Stimulated activated CD4-positive, alpha-beta T cell treated with anti-CD3 and anti-CD28 coated beads, Interleukin-1b, Interleukin-23, amount 100 ng/mL, for 4 hours (primary cell): ENCODE measurements at places on chromosomes 2 and 18.

GRCh38 chr2:221397187-221397586 is 174.9 kb downstream of the EPHA4 start:
- no peak for DNase-seq

DNA sequence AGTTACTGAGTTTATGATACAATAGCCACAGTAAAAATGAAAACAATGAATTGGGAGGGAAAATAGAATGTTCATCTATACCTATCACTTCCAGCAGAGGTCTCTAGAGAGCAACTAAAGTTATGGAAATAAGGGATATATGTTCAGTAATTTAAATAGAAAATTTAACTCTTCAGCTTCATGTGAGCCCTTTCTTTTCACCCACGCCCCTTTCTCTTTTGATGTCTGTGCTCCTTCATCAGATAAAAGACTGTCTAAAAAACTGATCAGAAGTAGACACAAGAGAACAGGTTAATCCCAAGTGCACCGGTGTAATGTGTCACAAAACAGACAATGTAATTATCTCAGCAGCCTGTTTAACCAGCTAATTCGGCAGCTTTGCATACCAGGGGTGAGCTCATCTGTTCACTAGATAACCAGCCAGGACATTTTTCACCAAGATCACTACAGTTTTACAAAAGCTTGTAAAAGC is 238.5 kb upstream of the ERBB4 start:
- no peak for DNase-seq

GRCh38 chr18:58992301-58993231 is 127.9 kb downstream of the ZNF532 start:
- no peak for DNase-seq

GRCh38 chr18:23519734-23520133 is 16.4 kb downstream of the RMC1 start:
- no peak for DNase-seq

DNA sequence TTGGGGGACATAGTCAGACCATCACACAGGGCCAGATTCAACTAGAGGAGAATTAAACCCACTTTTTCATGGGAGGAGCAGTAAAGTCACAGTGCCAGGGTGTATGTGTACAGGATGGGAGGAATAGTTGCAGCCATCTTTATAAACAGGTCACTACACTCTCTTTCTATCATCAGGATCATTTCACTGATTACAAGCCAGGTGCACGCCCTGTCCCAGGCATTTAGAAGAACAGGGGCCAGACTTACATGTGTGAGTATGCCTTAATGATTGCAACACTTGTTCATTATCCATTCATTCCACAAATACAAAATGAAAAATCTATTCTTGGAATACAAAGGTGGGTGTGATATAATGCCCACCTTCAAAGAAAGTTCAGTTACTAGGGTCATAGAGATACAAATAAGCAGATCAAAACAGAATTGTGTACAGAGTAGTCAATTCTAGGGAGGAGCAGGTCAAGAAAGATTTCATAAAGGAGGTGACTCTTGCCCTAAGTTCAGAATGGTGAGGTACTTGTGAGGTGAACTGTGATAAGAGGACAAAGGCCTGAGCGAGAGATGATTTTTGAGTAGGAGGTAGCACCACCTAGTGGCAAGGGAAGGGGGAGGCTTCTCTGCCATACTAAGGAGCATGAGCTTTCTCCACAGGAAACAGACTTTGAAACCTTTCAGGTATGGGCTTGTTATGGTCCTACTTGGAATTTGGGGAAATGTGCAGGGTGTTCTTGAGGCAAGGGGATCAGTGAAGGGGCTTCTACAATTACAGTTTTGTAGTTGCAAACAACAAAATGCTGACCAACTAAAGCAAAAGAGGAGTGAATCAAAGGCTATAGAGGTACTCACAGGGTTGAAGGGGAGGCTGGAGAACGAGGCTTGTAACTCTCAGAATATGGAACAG is 156.3 kb downstream of the SUCLG1 start:
- peak; percentile 9 for DNase-seq

GRCh38 chr2:28752631-28753376 is 1.2 kb downstream of the PPP1CB start:
- no peak for DNase-seq

DNA sequence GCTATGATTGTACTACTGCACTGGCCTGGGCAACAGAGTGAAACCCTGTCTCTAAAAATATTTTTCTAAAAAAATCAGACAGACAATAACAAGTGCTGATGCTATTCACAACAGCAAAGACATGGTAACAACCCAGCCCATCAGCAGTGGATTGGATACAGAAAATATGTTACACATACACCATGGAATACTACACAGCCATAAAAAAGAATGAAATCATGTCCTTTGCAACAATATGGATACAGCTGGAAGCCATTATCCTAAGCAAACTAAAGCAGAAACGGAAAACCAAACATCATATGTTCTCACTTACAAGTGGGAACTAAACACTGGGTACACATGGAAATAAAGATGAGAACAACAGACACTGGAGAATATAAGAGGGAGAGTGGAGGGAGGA is 19.9 kb downstream of the FAM161A start:
- no peak for DNase-seq

GRCh38 chr2:181892799-181893435 is 1.4 kb downstream of the ITPRID2 start:
- no peak for DNase-seq

DNA sequence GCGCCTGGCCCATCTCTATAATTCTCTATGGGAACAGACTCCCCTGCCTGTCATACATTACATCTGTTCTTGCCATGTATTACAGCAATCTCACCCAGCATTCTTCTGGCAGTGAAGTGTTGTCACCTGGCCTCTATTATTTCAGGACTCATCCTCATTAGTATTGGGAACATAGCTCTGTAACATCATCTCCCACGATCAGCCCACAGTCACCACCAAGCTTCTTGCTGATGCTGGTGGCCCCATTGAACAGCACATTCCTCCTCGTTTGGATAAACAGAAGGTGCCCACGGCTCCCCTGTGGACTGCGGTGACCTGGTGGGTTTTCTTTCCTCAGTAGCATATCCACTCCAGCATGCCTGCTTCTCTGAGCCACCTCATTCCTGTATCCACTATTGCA is 21.5 kb downstream of the CHCHD5 start:
- DNase-seq = no peak

GRCh38 chr2:235204948-235205347 is 253.1 kb downstream of the SH3BP4 start:
- no peak for DNase-seq

DNA sequence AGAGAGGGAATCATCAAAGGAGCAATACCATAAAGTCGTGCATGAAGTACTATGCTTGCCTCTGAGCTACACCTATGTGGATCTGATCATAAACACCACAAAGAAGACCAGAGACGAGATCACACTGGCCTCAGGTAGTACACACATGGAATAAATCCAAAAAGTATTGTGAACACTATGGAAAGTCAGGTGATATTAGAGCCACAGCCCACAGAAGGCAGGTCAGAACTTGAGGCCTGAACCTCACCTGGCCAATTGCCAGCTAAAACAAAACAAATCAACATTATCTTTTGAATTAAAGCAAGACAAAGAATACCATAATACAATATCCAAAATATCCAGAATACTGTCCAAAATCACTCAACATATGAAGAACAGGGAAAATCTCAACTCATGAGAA is 371.1 kb downstream of the NCKAP5 start:
- no peak for DNase-seq

DNA sequence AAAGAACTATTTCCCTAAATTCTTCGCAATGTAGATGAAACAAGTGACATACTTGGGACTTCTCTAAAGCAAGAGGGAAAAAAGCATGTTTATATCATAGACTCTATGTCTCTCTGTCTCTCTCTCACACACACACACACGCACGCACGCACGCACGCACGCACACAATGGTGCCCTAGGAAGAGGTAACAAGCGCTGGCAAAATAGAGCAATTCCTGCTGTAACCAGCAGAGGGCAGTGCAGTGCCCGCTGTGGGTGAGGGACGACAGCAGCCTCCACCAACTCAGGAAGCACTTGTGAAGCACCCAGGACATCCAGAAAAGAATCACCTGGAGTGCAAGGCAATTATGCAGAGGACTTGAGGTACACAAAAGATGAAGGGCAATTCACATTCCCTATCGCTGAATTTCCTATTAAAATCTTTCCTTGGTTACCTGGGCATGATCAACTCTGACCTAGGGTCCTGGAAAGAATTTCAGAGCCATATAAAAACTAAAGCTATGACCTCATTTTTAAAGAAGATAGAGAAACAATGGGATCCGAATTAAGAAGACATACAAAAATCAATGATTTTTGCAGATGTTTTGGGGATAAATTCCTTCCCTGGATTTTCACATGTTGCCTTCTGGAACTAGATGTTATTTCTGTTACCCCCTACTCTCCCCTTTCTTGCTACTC is 166.4 kb downstream of the PDE11A start:
- peak; percentile 29 for DNase-seq

DNA sequence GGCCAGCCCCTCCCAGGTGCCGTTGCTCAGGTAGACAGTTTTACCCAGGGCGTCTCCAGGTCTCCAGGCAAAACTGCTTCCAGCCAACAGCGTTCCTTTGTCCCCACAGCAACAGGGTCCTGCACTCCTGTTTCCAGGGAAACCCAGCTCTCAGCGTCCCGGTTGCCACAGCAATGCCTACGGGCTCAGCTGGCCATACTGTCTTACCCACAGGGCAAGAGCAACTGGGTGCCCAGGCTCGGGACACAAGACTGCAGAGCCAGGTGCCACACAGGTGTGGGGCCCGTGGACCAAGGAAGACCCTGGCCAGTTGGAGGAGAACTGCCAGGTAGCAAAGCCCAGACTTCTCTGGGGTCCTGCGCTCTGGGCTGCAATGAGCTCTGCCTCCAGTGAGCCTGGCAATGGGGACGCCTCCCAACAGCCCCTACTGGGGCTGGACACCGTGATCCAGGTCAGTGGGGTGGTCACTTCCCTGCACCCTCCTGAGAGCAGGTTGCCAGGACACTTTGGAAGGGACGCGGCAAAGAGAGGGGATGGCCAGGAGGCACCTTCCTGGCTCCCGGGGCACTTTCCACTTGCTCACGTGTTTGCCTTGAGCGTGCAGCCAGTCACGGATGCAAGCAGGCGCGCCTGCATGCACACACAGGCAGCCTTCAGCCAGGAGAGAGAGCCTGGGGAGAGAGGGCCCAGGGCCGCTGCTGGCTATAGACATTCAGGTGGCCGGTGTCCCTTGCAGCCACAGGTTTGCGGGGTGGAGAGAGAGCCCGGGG is at the start of gene CROCC2:
Gene CROCC2 (plus strand): TSS at position 196 of the 770 bp plus-strand sequence. CDS start 178 bp downstream, at position 374.
- DNase-seq = no peak

DNA sequence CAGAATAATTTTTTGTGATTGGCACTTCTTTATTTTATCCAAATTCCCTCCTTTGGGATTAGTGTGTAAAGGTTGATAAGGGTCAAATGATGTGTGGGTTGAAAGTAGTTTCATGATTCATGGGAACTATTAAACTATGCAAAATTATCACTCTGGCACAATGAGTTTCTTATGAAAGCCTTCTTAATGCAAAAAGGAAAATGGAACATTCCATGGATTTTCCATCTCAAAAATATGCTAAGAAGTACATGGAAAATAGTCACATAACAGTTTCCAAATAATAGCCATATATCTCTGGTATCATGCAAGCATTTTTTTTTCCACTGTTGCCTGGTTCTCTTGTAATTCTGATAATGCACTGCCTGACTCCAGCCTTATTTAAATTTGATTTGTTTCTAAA is 639.7 kb downstream of the NR4A2 start:
- DNase-seq = no peak

GRCh38 chr2:176111846-176112374 is 4.7 kb upstream of the HOXD10 start:
- DNase-seq = no peak

DNA sequence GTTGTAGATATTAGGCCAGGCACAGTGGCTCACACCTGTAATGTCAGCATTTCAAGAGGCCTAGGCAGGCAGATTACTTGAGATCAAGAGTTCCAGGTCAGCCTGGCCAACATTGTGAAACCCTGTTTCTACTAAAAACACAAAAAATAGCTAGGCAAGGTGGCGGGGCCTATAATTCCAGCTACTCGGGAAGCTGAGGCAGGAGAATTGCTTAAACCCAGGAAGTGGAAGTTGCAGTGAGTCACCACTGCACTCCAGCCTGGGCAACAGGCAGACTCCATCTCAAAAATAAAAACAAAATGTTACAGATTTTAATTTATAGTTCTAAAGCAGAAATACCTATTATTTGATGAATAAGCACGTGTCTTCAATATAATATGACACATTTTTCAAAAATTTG is 65.6 kb upstream of the UBXN4 start:
- no peak for DNase-seq

DNA sequence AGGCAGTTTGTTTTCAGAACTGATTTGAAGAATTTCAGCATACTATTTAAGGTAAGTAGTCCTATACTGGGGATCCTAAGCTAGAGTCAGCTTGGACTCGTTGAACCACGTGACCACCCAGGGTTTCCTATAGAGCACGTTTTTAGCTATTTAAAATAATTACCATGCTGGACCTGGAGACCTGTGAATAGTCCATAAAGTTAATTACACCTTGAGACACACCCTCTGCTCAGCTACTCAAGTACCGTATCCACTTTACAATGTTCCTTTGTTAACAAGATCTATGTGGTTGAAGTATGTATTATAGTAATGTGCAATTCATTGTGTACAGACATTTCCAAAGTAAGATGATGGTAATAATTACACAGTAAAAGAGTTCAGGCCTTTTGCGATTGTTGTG is 67.6 kb downstream of the CRIM1 start:
- DNase-seq = no peak

DNA sequence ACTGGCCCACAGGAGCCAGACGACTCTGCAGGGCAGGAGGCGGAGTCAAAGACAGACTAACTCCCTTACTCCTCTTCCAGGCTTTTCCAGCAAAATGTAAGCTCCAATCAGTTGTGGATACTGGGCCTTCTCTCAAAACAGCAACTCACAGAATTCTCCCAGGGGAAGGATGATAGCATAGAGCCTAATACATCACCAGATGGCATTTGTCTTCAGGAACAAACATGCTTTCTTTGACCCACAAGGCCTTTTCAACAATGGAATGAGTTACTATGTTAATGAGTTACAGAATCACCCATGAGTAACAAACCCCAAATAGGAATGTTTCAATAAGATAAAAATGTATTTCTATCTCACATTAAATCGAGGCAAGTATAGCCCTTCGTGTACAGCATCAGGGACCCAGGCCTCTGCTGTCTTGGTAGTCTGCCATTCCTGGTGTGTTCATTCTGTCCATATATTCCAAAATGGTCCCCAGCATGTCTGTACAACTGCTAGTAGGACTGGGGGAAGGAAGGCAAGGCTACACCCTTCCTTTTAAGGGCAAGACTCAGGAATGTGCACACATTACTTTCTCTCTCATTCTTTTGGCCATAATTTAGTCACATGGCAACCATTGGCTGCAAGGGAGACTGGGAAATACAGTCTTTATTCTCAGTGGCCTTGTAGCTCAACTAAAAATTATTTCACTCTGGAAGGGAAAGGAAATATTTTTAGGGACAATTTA is 76.4 kb downstream of the BOD1L2 start:
- DNase-seq = no peak

GRCh38 chr18:51891876-51892275 is 448.1 kb upstream of the DCC start:
- DNase-seq = no peak

DNA sequence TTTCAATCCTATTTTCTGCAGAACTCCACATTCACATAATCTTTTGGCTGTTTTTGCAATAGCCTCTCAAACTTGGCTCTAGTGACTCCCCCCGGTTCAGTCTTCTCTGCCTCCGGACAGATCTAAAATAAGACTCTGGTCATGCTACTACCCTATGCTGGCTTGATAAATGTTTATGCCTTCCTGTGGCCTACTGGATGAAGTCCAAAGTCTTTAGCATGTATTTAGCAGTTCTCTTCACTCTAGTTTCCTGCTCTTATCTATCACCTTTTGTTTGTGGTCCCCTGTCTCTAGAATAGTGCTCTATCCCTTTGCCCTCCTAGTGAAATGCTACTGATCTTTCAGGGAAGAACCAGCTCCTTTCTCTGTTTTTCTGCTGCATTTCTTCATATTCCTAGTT is 14.4 kb downstream of the ADCYAP1 start:
- DNase-seq = no peak
